ENCODE measurements at places on chromosomes 12 and 14.

- no peak for DNase-seq
These were observed 291.1 kb downstream of the SYT1 start for GRCh38 chr12:79155683-79156082.

DNA sequence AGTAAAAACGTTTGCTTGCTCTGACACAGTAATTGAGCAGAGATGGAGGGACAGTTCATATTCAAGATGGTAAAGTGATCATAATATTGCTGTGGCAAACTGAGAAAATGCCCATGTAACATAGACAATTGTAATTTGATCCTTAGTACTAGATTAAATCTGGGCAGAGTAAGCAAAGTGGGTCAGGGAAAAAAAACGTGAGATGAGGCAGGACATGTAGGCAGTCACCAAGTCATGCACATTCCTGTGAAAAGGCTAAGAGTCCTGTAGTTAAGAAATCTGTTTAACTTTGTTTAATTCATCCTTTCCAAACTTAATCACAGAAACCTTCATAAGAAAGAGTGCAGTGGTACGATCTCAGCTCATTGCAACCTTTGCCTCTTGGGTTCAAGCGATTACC lies 16.1 kb downstream of the BTBD7 start:
- DNase-seq = no peak

DNA sequence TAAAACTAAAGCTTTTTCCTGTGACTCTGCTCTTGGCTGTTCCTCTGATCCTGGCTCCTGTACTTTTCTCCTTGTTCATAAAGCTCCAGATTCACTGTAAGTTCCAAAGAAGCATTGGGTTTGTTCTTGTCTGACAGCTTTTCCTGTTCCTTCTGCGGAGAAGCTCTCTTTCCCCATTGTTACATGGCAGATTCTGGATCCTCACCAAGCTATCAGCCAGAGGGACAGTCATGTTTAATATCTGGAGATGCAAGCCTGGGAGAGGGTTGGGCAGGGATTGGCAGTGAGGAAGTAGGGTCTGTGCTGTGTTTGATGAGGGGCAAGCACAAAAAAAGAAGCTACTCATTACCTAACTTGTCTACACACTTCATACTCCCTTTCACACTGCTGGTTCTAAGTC lies 107.9 kb downstream of the AKAP6 start:
- DNase-seq = no peak

- no peak for DNase-seq
These were observed 26.5 kb downstream of the BCL7A start for GRCh38 chr12:122048151-122048550.

- no peak for DNase-seq
These were observed 121.8 kb downstream of the KCNA5 start for GRCh38 chr12:5165296-5165970.

GRCh38 chr14:97644365-97644764 lies 847.2 kb downstream of the VRK1 start:
- DNase-seq = no peak

GRCh38 chr12:67881565-67881964 lies 107.7 kb upstream of the IFNG-AS1 start:
- no peak for DNase-seq

DNA sequence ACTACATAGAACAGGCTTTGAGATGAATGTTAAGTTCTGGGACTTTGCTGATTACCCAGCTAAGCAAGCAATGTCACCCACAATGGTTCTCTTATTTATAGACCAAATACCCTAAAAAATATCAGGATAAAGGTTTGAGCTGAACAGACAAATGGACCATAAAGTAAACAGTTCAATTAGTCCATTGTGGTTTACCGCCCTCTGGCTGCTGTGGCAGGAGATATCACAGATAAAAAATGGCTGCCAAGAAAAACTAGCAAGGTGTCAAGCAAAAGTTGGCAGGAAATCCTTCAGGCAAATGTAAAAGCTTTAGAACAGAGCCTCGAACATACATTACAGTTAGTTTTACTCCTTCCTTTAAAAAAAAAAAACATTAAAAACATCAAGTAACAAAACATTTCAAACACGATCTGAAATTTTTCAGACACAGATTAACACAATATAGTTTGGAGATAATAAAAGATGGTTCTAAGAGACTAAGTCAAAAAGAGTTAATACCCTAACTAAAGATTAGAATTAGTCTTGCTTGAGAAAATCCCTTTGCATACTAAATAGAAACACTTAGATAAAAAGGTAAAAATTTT lies 41.3 kb downstream of the MED13L start:
- no peak for DNase-seq

GRCh38 chr12:56351325-56351724 lies 8.6 kb downstream of the STAT2 start:
- no peak for DNase-seq

DNA sequence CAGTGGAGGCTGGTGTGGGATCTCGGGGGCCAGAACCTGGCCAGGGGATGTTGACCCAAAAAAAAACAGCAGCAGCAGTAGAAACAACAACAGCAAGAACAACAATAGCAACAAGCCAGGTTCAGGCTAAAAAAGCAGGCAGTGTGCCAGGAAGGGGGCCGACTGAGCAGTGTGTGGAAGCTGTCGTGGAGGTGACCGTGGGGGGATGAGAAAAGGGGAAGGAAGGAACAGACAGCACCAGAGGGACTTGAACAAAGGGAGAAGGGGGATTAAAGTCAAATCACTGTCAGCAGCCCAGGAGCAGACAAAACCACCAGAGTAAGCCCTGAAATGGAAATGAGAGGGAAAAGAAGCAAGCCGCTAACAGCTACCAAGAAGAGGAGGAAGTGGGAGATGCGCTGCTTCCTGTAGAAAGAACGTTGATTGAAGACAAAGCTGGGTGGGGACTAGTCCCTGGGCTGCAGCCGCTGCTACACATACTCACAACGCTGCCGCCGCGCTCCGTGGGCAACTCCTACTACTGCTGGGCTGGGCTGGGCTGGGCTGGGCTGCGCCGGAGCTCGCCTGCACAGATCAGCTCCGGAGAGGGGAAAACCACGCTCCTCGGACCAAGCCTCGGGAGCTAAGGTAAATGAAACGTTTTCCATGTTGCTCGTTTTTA lies at the start of gene GNG2:
GNG2 (plus strand) TSS at position 449 of the 661 bp plus-strand sequence. CDS start 90,067 bp downstream, outside the sequence.
- peak; percentile 44 for DNase-seq

- DNase-seq = no peak
These were observed 760 bp upstream of the MED13L start for GRCh38 chr12:116278279-116278626.

DNA sequence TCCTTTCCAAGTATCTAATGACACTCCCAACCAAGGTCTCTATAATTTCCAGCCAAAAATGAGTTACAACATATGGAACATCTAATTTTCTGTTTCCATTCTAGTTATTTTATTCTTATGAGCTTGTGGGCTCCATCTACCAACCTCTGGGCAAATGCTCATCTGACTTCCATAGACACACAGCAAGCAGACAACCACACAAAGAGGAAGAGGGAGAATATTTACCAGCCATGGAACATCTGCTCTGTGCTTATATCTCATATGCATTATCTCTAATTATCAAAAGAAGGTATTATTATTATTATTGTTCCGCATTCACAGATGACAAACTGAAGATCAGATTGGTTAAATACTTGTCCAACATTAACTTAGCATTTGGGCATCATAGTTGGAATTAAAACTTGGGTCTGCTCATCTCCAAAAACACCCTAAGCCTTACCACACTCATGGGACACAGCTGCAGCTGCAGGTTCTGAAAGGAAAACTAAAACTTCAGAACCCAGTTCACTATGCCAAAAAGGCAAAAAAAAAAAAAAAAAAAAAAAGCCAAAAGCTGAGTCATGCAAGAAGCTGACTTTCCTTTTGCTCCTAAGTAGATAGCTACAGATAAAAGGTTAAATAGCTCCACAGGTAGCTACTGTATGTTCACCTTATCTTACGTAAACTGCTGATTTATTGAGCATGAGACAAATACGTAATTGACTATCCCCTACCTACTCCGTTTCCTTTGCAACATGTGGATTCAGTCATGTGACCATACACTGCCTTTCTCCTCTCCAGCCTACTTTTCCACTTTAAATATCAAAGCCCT lies 23.6 kb upstream of the TCL1B start:
- no peak for DNase-seq

DNA sequence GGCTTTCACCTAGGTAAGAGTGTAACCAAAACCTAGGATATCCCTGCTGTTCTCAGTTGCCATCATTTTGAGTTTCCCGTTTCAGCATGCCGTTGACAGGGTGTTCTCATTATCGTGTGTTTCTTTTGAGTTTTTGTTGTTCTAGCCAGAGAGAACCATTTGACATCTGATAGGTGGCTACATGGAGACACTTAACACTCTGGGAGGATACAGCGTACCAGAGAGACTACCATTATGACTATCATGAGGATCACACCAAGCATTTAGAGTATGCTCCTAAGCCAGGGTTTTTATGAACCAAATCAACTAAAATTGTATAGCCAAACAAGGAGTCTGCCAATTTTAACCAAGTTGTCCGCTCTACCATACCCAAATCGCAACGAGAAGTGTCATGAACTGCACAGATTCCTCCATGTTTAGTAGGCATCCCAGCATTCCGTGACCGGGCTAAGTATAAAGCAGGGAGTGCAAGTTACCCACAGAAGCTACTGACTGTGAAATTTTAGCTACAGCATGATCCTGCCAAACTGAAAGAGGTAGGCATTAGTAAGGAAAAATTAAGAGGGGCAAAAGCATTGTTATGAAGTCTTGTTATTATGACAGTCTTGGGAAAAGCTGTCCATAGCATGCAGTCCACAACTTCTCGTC lies 48.8 kb downstream of the MARK3 start:
- DNase-seq = no peak

DNA sequence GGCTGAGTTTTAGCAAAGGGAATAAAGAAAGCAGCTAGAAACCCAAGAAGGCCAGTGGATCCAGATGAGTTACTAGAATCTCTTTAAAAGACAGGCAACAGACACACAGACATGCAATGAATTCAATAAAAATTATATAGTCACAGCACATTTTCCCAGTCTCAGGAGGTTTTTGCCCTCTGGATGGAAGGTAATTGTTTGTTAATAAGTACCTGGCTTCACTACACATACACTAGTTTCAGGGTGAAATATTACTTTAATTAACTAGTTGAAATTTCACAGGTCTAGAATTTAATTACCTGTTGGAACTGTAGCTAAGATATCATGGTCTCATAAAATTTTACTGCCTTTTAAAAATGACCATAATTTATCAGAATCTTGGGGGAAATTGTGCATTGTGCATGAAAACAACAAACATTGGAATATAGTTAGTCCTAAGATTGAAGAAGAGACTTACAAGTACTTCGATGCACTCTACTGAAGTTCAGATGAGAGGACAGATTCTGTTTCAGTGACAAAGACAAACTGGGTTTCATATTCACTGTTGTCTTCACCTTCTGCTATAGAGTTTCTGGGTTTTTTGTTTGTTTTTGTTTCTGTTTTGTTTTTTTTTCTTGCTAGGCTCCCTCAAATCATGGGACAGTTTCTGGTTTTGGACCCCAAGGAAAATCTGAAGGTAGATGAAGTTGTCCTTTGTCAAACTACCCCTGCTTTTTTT lies 277.0 kb upstream of the GARIN6 start:
- DNase-seq = no peak

DNA sequence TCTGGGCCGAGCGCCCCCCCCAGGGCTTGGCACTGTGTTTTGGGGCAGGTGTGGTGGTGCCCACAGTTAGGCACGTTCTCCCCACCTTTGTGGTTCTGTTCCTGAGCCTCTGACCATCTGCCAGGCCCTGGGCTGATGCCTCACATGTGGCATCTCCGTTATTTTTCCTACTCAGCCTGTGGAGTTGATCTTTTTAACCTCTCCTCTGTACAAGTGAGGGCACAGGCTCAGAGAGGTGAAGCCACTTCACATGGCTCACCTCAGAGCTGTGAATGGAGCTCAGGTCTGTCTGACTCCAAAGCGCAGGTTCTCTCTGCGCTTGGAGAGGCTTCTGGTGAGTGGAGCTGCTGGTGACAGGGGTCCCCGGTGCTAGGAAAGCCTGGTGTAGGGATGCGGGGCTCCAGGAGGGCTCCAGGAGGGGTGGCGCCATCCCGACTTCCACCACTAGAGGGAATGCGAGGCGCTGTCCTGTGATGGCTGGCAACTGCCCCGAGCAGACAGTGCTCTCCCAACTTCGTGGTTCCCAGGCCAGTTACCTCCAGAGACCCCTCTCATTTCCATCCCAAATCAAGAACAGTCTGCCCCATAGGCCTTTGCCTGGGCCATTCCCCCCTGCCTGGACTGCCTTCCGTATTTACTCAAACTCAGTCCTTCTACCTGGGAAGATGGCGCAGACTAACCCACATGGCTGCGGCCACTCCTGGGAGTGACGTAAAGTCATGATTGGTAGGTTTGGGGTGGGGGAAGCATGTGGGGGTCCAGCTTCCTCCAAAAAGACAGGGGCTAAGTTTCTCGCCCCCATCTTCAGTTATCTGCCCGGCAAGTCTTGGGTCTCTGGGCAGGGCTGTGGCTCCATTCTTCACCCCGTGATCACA lies 9.9 kb downstream of the BCL7A start:
- DNase-seq = no peak

- DNase-seq = no peak
These were observed 80.3 kb upstream of the RBM19 start for GRCh38 chr12:114046236-114046998.

DNA sequence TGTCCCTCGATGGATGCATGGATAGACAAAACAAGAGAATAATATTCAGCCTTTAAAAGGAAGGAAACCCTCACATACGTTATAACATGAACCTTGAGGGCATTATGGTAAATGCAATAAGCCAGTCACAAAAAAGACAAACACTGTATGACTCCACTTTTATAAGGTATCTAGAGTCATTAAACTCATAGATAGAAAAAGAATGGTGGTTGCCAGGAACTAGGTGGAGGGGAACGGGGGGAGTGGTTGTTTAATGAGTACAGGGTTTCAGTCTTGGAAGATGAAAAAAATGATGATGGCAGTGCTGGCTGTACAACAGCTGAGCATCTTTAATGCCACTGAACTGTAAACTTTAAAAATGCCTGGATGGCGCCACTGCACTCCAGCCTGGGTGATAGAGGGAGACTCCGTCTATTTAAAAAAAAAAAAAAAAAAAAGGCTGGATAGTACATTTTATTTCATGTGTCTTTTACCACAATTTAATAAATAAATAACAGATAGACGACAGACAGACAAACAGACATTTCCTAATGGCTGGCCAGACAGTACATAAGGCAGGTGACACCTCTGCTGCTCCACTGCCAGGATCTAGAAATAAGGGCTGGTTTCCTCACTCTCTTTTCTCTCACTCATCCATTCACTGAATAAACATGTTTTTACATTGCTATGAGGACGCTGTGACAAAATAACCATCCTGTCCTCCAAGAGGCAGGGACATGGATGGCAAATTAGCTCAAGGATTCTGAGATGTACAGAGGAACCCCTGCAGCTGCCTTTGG lies 118.8 kb downstream of the FOXN3 start:
- DNase-seq = no peak

DNA sequence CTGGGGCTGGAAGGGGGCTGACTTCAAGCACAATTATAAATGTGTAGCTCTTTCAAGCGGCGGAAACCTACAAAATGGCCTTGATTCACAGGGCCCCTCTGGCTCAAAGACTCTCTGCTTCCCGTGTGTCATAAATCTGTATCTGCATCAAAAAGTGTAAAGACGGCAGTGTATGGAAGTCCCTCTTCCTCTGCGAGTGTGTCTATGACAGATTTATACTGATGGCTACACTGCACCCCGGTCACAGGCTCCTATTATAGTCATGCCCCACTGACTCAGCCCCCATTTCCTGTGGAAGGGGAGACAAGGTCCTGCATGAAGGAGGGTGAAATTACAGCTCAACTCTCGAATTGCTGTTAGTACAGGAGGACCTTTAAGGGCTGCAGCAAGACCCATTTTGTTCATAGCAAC lies 68.6 kb downstream of the HMGA2 start:
- DNase-seq = no peak

- no peak for DNase-seq
These were observed 23.1 kb downstream of the ADCY6 start for GRCh38 chr12:48765753-48766162.

Measured in stimulated activated CD4-positive, alpha-beta T cell treated with anti-CD3 and anti-CD28 coated beads, TNF-alpha, amount 100 ng/mL, for 24 hours (primary cell).